ENCODE measurements at places on chromosomes 1 and 21.

- peak; percentile 90 for DNase-seq
These were observed 13.2 kb downstream of the PPP1R15B start for GRCh38 chr1:204398197-204399125.

- peak; percentile 64 for DNase-seq
These were observed 61.7 kb downstream of the FCRL5 start for GRCh38 chr1:157490467-157491165.

DNA sequence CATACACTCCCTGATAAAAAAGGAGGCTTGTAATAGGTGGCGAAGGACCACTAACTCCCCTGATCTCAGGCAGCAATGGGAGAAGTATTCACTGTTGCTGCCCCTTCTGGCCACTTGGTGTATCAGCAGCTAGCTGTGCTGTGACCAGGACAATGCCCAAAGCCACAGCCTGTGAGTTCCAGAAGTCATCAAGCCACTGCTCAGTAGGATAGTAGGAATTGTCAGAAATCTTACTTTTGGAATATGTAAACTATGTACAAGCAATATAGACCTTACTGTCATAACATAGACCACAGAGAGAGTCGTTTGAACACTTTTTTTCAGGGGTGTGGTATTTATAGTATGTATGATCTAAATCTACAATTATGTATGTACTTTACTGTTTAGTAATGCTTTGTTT is 248.3 kb upstream of the CAMK1G start:
- DNase-seq, result peak; percentile 54

GRCh38 chr1:206470692-206471414 is 577 bp downstream of the IKBKE start:
- DNase-seq, result peak; percentile 75

- DNase-seq, result no peak
These were observed 14.8 kb upstream of the KCNE2 start for GRCh38 chr21:34348890-34349519.

- DNase-seq, result peak; percentile 21
These were observed 28.7 kb upstream of the HMGN1 start for GRCh38 chr21:39377444-39378050.

GRCh38 chr1:245074232-245074747 is 80.5 kb upstream of the KIF26B start:
- DNase-seq, result peak; percentile 70

DNA sequence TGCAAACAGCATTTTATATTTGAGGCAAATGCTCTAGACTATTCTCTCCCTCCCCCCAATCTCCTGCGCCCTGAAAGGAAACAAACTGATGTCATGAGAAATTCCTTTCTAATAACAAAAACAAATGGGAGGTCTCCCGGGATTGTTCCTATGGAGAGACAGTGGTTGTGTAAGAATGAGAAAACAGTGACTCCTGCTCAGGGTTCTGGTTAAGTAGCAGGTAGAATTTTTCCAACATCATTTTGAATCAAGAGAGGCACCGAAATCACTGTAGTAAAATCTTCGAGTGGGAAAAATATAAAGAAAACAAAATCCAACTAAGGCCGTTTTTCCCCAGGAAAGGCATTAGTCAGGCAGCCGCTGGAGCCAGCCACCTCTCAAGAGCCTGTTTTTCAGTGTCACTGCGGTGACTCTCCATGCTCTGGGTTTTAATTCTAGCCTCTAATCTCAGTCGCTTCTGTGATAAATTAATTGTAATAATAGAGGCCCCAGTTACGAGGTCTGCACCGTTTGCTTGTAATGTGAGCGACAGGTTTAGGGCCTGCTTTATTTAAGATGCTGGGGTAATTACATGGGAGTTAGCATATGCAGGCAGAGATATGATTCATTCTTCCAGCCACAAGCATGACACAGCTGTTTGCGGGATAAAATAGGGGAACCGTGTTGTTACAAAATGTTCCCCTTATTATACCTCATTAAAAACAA is 80.3 kb downstream of the RNF220 start:
- peak; percentile 78 for DNase-seq

- DNase-seq, result no peak
These were observed 3.2 kb downstream of the TMEM201 start for GRCh38 chr1:9591669-9592509.

GRCh38 chr1:41315146-41315822 is 46.0 kb upstream of the FOXO6 start:
- no peak for DNase-seq

DNA sequence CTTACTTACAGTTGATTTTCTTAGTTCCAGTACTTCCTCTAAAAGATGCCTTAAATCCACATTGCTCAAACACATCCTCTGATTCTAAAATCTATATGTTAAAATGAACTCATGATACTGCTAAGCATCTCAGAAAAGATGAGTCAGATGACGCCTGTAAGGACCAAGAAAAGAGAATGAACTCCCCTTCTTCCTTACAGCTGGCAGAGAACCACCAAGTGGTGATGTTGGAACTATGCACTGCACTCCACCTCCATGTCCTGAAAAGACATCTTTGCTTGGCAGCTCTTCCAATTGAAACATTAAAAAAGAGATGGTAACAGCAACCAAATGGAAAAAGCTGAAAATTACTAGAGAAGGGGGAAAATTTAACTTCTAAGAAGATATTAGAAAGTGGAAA is 648.8 kb downstream of the PTPRC start:
- no peak for DNase-seq

GRCh38 chr1:240295811-240296210 is 204.1 kb downstream of the FMN2 start:
- no peak for DNase-seq

DNA sequence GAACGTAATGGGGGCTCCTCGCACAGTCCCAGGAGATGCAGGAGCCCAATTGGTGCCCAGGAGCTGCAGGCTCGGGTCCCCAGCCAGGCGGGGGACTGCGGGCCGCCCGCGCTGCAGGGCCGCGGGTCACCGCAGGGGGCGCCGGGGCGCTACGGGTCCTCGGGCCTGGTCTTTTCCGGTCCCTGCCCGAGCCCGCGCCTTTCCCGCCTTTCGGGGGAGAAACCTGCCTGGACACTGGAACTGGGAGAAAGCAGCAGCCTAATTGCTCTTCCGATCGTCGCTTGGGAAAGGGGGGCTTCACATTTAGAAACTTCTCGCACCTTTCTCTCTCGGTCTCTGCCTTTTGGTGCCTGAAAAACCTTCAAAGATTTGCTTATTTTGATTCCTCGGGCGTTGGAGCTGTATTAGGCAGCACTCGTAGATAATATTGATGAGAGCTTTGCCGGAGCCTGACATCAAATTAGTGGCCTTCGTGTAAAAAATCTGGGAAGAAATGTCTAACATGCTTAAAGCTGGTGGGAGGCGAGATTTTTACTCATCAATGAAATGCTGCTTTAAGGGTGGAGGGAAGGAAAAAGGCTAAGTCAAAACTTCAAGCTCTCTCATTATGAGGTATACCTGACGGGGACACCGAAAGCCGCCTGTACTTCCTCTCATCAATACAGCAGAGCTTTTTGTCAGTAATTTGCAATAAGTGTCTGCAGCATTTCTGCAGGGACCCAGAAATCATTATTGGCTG is 12.6 kb upstream of the BARHL2 start:
- DNase-seq, result no peak

- DNase-seq, result no peak
These were observed 2.6 kb upstream of the RORC start for GRCh38 chr1:151834239-151834638.
